ENCODE measurements at places on chromosomes 12 and 14.

DNA sequence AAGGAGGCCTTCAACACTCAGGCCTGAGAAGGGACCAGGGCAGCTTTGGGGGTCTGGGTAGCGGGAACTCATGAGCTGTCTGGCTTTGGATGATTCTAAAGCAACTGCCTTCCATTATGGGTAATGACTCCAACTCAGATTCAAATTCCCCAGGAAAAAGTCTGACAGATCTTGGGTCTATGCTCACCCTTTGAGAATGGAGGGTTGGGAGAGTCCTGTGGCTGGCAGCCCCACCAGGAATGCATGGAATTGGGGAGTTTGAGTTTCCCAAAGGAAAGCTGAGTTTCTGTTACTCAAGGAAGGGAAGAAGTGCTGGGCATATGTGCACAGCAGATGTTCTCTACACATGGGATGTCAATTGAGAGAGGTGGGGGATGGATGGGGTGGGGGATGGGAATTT lies 22.4 kb upstream of the LTBP2 start:
- DNase-seq = no peak

- DNase-seq = peak; percentile 47
These were observed at the start of gene CLMN for GRCh38 chr14:95319312-95320077. Gene CLMN (minus strand): TSS chr14:95319908. CDS start chr14:95319792, 116 bp downstream.

GRCh38 chr14:24392325-24393091 lies 6.3 kb upstream of the NYNRIN start:
- DNase-seq = no peak

DNA sequence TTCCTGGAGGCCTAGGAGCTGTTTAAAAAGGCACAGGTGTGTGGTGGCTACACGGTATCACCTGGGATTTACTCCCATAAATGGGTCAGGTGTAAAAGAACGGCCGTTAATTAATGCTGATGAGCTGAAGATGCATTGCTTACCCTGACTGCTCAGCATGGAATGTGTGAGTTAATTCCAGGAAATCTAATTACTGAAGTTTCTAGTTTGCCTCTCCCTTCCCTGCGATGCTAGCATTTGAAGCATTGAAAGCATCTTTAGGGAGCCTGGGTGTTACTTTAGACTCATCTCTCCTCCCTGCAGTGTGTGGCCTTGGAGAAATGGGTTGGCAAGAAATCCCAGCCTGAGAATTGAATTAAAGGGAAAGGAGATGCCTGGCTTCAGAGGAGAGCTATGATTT lies 415.9 kb downstream of the FUT8 start:
- DNase-seq = no peak

GRCh38 chr12:53844994-53845844 lies 93.4 kb upstream of the HOXC13 start:
- DNase-seq = no peak

- no peak for DNase-seq
These were observed 636 bp downstream of the ZFYVE21 start for GRCh38 chr14:103716091-103716801.

- DNase-seq = no peak
These were observed 13.8 kb downstream of the G2E3 start for GRCh38 chr14:30572771-30573170.

GRCh38 chr12:21690704-21691368 lies 33.2 kb upstream of the LDHB start:
- DNase-seq = no peak

GRCh38 chr12:602700-603068 lies 60.6 kb downstream of the NINJ2 start:
- DNase-seq = no peak

DNA sequence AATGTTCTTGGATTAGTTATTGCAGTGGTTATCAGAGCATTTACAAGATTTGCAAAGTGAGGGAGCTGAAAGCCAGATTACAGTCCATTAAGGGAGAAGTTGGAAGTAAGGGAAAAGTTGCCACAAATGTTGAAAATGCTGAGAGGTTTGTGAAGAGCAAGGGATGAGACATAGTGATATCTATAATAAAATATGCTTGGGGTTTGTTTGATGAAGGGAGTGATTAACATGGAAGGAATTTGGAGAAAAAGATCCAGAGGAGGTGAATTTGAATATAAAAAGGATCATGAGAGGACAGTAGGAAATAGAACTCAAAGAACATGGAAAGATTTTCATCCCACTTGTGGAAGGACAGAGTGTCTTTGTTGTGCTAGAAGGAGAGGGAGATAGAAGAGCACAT lies 19.3 kb upstream of the CCER1 start:
- DNase-seq = no peak

DNA sequence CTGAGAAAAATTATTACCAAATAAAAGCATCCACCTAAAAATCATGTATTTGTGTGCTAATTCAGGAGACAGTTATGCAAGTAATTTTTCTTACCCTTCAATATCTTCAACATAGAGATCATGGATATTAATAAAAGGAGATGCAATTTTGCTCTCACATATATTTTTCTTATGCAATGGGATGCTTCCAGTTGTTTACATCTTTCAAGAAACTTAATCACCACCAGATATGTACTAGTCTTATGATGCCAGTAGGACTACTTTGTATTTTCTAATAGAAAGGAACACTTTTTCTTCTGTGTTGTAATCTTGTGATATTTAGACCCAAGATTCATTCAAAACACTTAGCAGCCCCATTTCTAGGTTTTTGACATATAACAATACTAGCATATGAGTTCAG lies 107.6 kb downstream of the NAV3 start:
- no peak for DNase-seq
